ENCODE measurements at places on chromosomes 2 and 18. TPM values are rescaled to one million over a fixed set of nuclear protein-coding genes. Genes with fewer than 3 reads are reported as not detected.
A peak's percentile ranks its signal among the peaks of the same experiment; 100 is the strongest.

DNA sequence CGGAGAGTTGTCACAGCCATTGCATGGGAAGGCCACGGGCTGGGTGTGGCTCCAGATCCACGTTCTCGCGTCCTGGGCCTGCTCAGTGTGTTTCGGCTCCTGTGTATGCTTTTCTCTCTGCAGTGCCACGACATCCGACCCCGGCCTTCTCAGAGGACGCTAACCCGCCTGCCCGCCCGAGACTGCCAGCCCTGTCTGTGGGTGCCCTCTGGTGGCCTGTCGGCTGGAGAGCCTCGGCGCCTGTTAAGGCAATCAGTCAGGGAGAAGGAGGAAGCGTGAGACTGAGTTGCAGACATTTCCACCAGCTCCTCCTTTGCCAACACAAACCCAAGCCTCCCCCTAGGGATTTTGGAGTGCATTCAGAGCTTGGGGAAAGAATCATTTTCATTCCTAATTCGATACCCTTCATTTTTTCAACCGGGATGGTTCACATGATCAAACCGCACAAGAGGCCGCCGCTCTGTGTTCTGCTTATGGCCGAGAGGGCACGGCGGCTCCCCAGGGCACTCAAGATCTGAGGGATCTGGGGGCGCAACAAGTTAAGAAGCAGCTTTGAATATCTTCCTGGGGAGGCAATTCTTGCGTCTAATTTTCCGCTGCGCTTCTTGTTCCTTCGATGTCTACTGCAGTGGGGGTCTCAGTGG is 37.5 kb upstream of the ZBTB7C start:
- peak; percentile 96 for DNase-seq

GRCh38 chr2:217792626-217793527 is 209.9 kb downstream of the TNS1 start:
- DNase-seq, result no peak

ACADL gene
- total RNA-seq, result 10.9 TPM

DNA sequence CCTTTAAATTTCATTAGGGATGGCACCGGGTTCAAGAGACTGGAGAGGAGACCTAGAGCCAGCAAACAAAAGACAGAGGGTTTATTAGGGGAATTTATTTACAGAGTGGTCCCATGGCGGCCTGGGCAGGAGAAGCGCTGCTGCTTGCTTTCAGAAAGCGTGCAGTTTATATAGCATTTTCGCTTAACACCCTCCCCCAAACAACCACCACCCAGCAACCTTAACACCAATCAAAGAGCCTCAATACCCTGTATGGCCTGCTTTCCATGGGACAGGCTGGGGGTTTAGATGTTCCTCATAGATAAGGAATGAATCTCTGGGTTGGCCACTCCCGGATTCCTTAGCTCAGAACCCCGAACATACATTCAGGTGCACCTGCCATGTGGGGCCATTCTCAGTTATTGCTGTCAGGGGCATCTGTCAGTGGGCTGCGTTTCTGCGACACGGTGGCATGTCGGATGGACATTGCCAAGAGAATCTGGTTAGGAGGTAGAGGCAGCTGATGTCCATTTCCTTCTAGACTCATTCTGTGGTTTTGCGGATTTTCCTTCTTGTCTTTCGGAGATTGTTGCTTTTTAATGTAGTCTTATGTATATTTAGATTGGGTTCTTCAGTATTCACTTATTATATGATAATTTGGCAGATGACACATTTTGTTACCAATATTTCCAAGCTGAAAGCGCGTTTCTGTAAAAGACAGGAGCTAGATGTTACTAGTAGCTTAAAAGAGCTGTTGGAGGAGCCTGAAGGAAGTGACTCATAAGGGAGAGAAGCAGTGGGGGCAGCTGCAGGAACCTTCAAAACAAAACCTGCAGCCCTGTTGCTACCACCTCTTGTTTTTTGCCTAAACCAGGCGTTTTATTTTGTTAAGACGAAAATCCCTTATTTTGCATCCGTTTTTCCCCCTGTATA is 7.2 kb downstream of the AGAP1 start:
- DNase-seq, result no peak

DNA sequence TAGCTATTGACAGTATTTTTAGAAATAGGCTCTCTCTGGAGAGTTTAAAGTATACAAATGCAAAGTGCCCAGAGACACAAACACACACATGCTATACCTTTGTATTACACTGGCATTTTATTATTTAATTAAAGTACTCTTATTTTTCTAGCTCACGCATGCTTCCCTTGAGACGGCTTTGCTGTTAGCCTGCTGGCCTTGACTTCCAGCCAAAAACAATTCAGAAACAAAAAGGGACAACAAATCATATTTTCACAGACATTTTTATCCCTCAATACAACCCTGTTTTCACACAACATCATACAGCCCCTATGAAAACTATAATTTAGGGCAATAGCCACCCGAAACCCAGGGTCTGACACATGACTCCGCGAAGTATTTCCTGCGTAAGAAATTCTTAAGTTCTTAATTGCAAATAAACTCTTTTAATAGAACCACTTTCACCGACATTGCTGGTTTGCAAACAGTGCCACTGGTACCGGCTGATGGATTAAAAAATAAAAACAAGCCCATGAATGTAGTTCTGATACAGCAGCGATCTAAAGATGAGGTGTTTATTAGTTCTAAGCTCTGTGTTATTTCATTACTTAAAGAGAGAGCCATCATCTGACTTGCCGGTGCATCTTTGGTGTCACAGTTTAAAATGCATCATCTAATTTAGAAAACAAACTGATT is 185.1 kb downstream of the TCF4 start:
- no peak for DNase-seq

SLC9A4 gene
- not detected for total RNA-seq

- DNase-seq, result no peak
Observed at GRCh38 chr2:64359171-64359891, 94.6 kb upstream of the LGALSL start.

GPR17 gene
- total RNA-seq, result not detected

- DNase-seq, result no peak
Observed at GRCh38 chr18:11840493-11840892, 10.7 kb upstream of the CHMP1B start.

PARD6G gene
- 3.6 TPM for total RNA-seq

PER2 gene
- 9.9 TPM for total RNA-seq

DNA sequence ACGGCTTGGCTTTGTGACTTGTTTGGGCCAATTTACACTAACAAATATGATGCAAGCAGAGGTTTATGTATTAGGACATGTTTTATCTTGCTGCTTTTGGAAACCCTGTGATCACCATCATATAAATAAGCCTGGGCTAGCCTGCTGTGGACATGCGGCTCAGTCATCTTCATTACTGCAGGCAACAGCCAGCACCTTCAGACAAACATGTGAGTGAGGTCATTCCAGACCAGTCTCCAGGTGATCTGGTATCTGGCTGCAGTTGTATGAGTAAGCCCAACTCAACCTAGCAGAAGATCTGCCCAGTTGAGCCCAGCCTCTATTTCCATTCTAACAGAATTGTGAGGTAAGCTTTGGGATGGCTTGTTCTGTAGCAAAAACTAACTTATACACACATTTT is 254.6 kb upstream of the ATP5MC3 start:
- no peak for DNase-seq

MC4R gene
- total RNA-seq, result not detected

PSTPIP2 gene
- 8.8 TPM for total RNA-seq

POTEE gene
- total RNA-seq, result 0.16 TPM

DNA sequence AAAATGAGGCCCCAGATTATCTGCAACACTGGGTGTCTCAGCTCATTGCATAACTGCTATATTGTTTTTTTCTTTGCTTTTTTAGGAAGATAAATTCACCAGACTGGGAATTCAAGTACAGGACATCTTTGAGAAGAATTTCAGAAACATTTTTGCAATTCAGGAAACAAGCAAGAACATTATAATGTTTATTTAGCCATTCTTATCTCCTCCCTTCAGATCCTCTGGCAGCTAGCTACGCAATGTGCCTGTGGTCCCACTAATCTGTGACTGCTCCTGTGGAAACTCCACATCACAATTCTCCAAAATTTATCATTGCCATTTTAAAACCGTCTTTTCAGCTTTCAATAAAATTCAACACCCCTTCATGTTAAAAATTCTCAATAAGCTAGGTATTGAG is 126.8 kb downstream of the SP100 start:
- DNase-seq, result no peak

GRCh38 chr2:46980786-46981573 is 65.4 kb upstream of the MCFD2 start:
- DNase-seq, result no peak

DNA sequence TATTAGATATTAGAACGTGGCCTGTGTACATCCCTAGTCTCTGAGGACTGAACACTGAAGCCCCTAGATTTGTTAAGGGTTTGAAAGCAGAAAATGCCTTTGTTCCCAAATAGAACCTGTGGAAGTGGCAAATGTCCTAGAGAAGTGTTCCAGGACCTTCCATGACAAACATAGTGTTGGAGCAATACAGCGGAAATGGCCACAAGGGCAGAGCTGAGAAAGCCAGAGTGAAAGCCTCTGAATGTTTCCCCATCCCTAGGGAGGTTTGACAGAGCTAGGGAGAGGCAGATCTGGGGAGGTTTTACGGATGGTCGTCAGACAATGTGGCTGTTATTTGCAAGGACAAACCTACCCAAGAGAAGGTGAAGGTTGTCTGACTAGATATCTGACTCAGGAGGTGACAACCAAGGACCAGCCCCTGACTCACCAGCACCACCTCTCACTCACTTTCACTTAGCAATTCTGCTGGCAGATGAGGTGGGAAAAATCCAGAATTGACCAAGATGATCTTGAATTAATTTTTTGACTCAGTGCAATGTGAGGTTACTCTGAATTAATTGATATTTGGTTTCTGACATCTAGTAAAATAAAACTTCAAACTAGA is 24.1 kb downstream of the RBM43 start:
- DNase-seq, result no peak

- no peak for DNase-seq
Observed at GRCh38 chr18:2070631-2071030, 500.7 kb downstream of the METTL4 start.

DNA sequence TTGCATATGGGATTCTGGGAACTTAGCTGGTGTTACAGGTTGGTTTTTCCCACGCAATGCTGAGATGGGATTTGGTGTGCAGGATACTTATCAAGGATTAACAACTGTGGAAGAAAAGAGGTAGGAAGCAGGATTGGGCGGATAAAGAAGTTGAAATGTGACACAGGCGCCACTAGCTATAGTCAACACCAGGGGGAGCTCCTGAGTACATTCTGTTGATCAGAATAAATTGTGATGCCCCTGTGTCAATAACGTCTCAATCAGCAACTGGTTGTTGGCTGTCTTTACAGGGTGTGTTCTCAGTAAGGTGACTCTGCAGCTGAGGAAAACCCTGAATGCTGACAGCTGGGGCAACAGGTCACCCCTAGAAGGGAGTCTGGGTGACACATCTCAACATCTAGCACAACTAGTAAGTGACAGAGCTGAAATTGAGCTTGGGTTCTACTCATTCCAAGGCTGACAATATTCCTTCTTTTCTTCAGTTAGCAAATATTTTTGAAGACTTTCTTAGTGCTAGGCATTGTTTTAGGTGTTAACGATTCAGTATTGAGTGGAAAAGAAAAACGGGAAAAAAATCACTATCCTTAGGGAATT is 143.0 kb downstream of the ARL6IP6 start:
- no peak for DNase-seq

ZSWIM2 gene
- 1.2 TPM for total RNA-seq

- DNase-seq, result no peak
Observed at GRCh38 chr2:192775459-192776262, 580.9 kb upstream of the TMEFF2 start.

SERPINB13 gene
- total RNA-seq, result not detected

DNA sequence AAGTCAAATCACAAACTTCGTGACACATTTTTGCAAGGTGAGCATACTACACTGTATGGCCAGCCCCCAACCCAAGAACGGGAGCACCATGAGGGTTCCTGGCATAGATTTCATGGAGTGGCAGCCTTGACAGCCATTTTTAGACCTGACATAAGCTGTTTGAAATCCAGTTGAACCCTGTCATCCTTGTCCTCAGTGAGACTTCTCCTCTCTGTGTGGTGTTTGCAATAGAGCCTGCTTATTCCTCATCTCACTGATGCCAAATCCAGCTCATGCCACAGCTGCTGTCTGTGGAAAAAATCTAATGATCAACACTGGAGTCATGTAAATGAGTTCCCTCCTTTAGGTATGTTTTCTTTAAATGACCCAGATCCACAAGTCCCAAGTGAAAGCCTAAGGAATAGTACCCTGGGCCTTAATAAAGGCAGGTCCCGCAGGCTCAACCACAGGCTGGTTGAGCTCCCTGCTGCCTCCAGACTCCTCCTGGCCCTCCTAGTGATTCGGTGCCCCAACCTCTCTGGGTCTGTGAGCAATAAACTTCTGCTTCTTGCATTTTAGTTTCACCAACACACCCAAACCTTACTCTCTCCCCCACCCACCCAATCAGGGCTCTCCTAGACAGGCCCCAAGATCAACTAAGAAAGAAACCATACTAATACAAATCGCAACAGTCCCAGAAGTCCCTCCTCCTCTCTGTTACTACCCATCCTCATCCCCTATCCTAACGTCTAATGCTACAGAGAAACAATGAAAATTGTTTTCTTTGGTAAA is 8.4 kb upstream of the CREG2 start:
- DNase-seq, result peak; percentile 64

GRCh38 chr2:159615367-159616285 is 722 bp downstream of the BAZ2B start:
- peak; percentile 92 for DNase-seq

SKOR2 gene
- not detected for total RNA-seq

GRCh38 chr2:217404236-217404760 is 544.4 kb upstream of the TNP1 start:
- no peak for DNase-seq

PEX13 gene
- 14.4 TPM for total RNA-seq

ANTXR1 gene
- total RNA-seq, result 51.9 TPM

DNA sequence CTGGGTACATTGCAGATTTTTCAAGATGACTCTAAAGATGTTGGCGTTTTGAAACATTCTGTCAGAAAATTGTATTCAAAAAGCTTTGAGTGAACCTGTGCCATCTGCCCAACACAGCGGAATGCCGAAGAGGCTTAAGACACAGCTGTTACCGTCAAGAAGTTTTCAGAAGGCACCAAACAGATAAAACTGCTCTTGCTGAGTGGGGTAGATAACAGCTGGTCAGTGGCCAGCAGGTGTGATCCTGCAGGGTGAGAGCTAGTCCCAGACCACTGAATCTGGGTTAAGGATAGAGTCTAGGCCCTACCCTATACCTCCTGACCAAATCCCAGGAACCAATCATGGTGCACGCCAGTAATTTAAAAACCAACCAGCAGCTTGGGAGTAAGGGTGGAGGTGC is 60.5 kb upstream of the B3GNT7 start:
- peak; percentile 1 for DNase-seq

Data from mesenteric fat pad (tissue), 1 donor.